Suppressor macrophage treated with lipopolysaccharide for 4 hours (primary cell): ENCODE measurements at places on chromosomes 16 and 17.

- DNase-seq, result peak; percentile 32
These were observed 4.4 kb downstream of the LDHD start for GRCh38 chr16:75111961-75112733.

GRCh38 chr16:7843261-7843660 is 510.6 kb downstream of the RBFOX1 start:
- DNase-seq, result no peak

GRCh38 chr16:12354296-12354833 is 377.8 kb downstream of the SNX29 start:
- DNase-seq, result no peak

- DNase-seq, result no peak
These were observed 152.6 kb downstream of the CMIP start for GRCh38 chr16:81597079-81597658.

DNA sequence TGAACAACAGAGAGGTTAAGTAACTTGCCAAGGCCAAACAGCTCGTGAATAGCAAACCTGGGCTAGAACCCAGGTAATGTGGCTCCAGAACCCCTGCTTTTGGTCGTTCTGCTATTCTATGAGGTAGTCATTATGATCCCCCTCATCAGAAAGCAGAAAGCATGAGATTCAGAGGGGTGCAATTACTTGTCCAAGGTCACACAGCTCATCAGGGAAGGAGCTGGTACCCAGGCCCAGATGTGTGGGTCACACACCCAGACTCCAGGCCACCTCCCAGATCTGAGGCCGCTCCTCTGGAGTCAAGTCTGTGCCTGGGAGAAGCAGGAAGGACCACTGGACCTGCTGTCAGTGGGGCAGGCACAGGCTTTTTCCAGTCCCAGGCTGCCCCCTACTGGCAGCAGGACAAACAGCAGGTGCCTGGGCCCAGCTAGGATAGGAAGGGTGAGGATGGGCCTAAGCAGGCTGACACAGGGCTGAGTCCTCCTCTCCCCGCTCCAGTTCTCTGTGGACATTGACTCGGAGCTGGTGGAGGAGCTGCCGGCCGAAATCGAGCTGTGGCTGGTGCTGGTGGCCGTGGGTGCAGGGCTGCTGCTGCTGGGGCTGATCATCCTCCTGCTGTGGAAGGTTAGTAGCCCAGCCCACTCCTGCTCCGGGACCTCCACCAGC is 7.8 kb upstream of the PDK2 start:
- DNase-seq, result peak; percentile 80

DNA sequence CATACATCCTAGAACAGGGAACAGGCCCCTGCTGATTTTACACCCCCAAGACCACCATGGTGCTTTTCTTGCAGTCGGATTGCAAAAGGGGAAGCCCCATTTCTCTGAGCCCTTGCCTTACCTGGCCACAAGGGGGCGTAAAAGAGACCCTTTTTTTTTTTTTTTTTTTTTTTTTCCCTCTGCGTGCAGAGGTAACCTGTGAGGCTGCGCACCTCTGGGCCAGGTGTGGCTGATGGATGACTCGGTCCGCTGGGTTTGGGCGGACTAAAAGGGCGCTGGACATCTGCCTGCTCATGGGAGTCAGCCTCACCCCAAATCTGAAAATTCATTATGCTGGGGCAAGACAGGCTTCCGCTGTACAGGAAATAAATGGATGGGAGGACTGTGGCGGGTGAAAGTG is 281.0 kb downstream of the CBLN1 start:
- no peak for DNase-seq

GRCh38 chr17:18033442-18034099 is 5.4 kb downstream of the ATPAF2 start:
- DNase-seq, result peak; percentile 93

DNA sequence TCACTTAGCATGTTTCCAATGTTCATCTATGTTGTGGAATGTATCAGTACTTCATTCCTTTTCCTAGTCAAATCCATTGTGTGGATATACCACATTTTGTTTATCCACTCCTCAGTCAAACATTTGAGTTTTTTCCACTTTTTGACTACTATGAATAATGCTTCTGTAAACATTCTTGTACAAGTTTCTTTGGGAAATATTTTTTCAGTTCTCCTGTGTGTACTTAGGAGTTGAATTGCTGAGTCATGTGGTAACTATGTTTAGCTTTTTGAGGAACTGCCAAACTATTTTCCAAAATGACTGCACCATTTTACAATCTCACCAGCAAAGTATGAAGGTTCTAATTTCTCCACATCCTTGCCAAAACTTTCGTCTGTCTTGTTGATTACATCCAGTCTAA is 223.7 kb upstream of the AXIN2 start:
- DNase-seq, result peak; percentile 16

DNA sequence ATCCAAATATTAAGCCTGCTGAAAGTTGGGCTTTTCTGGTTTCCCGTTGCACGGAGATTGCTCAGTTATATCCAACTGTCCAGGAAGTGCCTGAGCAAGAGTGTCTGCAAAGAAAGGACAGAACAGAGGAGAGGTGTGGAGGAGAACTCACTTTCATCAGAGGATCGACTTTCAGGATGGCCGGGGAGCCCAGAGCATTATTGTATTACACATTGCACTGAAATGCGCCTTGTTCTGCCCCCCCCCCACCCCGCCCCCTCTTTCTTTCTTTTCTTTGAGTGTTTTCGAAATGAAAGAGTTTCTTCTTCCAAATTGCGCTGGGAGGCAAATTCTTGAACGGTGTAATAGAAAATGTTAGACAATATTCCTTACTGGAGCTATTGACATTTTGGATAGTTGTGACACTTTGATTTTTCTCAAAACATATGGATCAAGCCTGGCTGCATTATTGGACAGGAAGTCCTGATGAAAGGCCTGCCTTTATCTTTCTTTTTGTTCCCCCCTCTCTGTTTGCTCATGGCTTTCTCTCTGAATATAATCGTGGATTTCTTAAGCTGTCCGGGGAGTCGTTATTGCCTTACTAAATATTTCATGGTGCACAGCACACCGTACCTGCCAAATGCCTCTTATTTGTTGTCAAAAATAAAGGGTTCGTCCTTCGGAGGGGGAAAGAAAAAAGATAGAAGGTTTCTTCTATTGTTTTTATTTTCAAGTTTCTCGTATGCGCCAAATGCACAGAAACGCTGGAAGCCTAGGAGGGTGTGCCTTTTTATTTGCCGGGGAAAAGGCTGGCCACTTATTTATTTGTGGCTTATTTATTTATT is 110.8 kb downstream of the IRX3 start:
- DNase-seq, result no peak

DNA sequence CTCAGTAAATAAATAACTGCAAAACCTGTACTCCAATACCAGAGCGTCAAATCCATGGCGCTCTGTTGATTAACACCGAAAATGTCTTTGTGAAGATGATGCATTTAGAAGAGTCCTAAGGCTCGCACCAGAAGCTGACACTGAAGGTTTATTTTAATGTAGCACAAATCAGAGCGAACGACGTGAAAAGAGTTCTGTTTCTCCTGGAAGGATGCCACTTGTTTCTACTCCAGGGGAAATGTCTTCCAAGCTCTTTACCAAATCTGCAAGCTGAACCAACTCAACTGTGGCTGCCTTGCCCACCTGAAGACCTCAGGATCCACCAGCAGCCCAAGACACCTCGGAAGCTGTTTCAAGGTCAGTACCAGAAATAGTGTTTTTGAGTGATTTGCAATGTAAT is 194.4 kb upstream of the MAF start:
- DNase-seq, result no peak

- no peak for DNase-seq
These were observed 62.1 kb downstream of the MYO1D start for GRCh38 chr17:32814836-32815235.

DNA sequence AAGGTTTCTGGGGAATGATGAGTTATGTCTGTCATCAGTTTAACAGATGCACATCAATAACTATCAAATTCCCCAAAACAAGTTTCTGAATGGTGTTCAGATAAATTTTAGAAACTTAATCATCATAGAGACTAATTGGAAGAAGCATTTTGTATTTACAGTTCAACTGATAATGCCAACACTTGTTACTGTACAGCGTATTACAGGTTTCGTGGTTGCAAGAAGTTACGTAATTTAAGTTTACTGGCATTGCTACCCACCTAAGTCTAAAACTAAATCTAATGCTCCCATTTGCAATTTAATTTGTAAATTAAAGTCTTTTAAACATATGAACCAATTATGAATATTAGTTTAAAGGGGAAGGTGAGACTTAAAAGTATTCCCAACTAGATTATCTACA is 3.0 kb downstream of the SRSF1 start:
- no peak for DNase-seq

DNA sequence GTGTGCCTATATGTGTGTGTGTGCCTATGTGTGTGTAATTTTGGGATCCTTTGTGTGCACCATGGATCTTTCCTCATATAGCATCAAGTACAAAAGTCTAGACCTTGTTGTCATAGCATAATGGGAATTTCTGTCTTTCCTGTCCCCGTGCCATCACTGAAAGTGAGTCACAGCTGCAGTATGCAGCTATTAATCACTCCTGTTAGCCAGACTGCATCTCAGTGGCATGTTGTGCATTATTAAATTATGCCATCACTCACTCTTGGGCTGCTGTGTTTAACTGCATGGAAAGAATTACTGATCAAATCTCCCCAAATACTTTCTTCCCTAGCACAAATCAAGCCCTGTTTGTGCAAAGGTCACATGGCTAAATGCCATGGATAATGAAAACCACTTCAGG is 92.4 kb downstream of the CBLN1 start:
- DNase-seq, result no peak

DNA sequence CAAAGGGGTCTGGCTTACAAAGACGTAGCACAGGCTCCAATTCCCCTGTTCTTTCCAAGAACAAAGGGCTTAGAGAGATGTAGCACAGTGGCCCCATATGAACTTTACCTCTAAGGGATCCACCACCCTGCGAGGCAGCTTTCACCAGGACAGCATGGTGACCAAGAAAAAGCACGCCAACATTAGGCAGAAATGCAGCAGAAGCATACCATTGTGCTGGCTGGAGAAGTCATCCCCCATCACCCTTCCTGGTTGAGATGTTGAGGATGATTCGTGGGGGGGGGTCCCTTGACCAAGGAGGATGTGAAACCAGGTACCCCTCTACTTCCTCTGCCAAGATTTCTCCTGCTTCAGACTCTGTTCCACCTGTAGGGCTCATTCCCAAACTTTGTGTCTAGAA is 48.4 kb downstream of the TMEM114 start:
- no peak for DNase-seq

GRCh38 chr17:27473748-27474609 is 17.7 kb downstream of the KSR1 start:
- peak; percentile 59 for DNase-seq

DNA sequence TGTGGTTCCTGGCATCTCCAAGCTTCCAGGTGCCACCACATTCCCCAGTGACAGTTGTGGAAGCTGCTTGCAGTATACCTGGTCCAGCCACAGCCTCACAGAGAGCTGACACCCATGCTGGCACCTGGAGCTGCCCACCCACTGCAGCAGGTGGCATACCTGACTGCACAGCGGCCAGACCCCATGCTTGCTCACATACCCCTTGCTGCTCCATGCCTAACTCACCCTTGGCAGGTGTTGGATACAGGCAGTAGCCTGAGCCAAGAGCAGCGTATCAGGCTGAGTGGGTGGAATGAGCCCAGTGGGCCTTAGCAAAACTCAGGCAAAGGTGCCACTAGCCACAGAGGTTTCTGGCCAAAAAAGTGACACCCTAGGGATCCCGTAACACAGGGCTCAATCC is 232.3 kb downstream of the CEP112 start:
- no peak for DNase-seq

GRCh38 chr17:17416007-17416399 is 60.8 kb upstream of the MED9 start:
- peak; percentile 62 for DNase-seq

DNA sequence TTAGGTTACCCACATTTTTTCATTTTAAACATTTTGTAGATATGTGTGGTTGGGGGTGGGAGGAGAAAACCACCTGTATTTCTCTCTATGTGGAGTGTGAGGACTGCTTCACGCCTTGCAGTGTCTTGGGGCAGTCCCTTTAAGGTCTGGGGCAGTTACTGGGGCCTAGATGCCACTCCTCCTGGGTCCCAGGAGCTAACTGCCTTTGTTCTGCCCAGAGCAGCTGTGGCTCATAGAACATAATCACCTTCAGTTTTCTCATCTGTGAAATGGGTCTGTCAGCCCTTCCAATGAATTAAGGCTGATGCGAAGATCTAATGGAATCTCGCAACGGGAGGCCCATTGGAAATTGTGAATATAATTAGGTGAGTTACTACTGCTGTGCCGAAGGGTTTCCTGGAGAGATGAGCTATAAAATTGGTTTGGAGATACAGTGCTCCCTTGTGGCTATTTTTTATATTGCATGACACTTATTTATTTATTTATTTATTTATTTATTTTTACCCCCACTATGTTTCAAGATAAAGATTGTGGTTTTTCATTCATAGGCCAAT is 22.9 kb downstream of the DHRS7C start:
- peak; percentile 40 for DNase-seq

- no peak for DNase-seq
These were observed 18.9 kb downstream of the TMEM132E start for GRCh38 chr17:34598161-34598776.

- DNase-seq, result no peak
These were observed 14.7 kb downstream of the DCAKD start for GRCh38 chr17:45036691-45037090.

- no peak for DNase-seq
These were observed 44.6 kb downstream of the SOX8 start for GRCh38 chr16:1026057-1026783.

- DNase-seq, result no peak
These were observed 12.6 kb upstream of the RPL38 start for GRCh38 chr17:74190807-74191406.

DNA sequence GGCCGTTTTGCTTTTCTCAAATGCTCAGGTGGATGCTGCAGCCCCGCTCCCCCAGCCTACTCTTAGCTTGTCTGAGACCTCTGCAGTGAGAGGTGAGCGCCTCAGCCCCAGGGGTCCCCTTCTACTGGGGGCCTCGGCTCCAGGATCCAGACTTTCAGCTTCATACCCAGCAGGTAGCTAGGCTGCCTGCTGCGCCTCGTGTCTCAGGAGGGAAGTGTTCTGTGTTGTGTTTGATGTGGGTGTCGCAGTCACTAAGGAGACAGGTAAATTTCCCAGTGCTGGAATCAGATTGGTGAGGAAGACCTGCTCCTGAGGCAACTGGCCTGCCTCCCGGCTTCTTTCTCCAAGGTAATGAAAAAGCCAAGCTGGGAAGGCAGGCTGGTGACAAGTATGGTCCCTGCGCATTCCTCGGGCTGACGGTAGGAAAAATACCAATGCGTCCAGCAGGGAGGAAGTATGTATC is 604.0 kb upstream of the SALL1 start:
- no peak for DNase-seq
